Neural crest cell (in vitro differentiated cells): ENCODE measurements at places on chromosomes 6 and 20. TPM values are rescaled to one million over a fixed set of nuclear protein-coding genes. Genes with fewer than 3 reads are reported as not detected.

- no peak for DNase-seq
These were observed 228.0 kb upstream of the TAB2 start for GRCh38 chr6:149089510-149089909.

DNA sequence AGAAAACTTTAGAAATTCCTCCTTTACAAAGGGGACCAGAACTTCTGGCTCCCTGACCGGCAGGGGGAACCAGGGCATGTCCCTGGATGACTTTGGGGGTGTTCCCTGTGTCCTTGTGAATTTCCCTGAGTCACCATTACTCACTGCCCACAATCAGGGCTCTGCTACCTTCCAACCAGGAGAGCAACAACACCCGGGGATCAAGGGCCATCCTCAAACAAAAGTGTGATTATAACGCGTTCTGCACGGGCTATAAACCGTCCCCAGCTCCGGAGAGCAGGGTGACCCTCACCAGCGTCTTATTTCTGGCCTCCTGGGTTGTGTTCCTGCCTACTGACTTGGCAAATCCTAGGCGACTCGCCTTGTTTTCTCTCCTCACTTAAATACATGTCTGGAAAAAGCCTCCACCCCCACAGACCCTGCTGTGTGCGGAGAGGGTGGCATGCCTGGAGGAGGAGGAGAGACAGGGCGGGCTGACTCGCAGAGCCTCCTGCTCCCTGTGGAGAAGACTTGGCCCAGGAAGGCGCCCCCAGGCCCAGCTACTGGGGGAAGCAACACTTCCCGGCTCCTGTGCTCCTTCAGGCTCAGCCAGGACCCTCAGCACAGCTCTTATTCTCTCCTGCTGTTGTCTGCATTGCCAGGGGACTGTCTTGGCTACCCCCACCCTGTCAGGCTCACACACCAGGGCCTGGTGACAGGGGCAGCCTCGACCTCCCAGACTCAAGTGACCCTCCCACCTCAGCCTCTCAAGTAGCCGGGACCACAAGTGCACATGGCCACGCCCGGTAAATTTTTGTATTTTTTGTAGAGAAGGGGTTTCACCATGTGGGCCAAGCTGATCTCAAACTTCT lies 54.1 kb downstream of the FGD2 start:
- DNase-seq = peak; percentile 39

DNA sequence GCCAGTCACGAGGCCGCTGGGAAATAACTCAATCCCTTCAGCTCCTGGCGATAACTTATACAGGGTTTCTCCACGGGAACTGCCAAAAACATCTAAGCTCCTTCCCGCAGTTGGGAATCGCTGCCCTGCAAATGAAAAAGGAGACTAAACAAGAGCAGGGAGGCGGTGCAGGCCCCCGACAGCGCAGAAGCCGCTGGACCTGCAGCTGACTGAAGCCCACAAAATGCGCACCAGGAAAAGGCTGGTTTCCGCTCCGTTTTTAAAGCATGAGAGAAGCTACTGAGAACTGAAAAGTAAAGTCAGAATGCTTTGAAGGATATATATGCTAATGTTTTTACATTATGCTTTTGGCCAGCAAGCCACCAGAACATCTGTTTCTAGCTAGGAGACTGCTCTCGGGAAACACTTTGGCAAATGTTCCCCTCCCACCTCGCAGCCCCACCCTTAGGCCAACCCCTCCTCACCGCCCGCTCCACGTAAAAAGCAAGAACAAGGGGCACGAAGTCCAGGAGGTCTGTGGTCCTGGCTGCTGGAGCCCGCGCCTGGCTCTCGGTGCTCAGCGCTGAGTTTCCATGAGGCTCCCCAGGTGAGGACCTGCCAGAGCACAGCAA lies 90.5 kb downstream of the SOD2 start:
- no peak for DNase-seq

DNA sequence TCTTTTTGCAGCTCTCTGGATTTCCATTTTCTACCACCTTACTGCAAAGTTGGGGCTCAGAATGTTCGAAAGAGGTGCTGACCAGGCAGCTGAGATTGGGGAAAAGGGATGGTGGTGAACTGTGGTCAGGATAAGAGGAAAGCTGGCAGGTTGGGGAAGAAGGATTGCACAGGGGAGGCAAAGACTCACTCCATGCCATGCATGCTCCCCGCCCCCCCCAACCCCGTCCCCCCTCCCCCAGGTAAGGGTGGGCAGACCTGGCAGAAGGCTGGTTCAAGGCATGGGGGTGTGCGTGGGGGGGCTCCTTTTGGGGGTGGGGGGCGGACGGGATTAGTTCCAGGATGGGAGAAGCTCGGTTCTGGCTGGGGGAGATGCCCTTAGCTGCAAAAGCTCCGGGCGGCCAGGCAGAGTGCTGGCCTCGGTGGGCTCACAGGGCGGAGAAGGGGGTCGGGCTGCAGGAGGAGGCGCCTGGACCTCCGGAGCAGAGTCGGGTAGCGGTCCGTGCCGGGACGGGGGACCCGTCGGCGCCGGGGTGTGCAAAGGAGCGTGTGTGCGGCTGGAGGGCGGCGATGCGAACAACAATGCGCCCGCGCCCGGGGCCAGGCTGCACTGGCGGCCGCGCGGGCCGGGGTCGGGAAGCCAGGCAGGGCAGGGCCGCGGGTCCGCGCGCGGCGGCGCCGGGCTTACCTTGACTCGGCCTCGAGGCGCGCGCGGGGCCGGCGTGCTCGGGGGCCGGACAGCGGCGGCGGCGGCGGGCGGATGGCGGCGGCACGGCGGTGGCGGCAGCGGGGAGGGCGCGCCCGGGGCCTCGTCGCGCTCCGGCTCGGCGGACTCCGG lies 880 bp downstream of the ADNP start:
- DNase-seq = peak; percentile 18

GRCh38 chr6:1336246-1336843 lies 24.4 kb downstream of the FOXQ1 start:
- no peak for DNase-seq

Gene ARHGAP40
- total RNA-seq = not detected in 2 replicates

Gene PRKN
- total RNA-seq = 2.0 and 3.2 TPM in 2 replicates

Gene LY6G5C
- 9.1 and 11.0 TPM in 2 replicates for total RNA-seq

DNA sequence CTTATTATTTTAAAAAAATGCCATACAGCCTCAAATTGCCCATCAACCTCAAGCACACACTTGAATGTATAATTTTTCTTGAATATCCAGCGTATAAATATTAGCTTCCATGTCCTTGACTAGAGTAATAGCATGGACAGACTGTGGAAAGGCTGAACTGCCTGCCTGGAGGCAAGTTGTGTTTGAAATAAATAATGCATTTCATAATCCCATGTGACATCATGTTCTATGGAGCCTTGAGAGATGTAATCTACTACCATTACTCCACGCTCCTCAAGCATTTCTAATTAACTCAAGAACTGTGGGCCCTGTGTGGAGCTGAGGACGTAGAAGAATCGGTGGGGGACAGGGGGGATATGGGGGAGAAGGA lies 94.2 kb downstream of the CDS2 start:
- DNase-seq = no peak

GRCh38 chr20:5091902-5092301 lies 27.9 kb downstream of the PCNA start:
- DNase-seq = no peak

- no peak for DNase-seq
These were observed 505.5 kb downstream of the PRIM2 start for GRCh38 chr6:57822896-57823358.

Gene CALHM4
- total RNA-seq = not detected in 2 replicates

DNA sequence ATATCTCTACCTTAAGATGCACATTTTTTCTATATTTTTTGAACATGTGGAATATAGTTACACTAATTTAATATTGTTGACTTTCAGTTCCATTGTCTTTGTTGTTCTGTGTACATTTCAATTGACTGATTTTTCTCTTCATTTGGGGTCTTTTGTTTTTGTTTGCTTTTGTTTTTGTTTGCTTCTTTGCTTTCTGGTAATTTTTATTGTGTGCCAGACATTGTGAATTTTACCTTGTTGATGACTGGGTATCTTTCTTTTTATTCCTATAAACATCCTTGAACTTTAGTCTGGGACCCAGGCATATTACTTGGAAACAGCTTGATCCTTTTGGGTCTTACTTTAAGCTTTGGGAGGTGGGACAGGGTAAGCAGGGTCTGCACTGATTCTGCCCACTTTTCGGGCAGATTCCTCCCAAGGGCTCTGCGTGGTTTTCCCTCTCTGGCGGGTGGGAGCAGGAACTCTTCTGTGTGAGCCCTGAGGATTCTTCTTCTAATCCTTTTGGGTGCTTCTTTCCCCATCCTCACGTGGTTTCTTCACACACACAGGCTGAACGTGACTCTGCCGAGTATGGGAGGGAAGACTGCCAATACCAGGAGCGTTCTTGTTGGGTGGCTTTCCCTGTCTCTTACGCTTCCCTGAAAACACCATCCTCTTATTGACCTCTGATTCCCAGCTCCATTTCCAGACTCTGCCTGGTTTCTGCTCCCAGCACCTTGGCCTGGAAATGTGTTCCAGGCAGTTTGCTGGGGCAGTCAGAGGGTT lies 200.5 kb downstream of the ARID1B start:
- no peak for DNase-seq

Gene FOXF2
- not detected in 2 replicates for total RNA-seq

GRCh38 chr6:148892247-148892646 lies 145.4 kb downstream of the UST start:
- DNase-seq = no peak

DNA sequence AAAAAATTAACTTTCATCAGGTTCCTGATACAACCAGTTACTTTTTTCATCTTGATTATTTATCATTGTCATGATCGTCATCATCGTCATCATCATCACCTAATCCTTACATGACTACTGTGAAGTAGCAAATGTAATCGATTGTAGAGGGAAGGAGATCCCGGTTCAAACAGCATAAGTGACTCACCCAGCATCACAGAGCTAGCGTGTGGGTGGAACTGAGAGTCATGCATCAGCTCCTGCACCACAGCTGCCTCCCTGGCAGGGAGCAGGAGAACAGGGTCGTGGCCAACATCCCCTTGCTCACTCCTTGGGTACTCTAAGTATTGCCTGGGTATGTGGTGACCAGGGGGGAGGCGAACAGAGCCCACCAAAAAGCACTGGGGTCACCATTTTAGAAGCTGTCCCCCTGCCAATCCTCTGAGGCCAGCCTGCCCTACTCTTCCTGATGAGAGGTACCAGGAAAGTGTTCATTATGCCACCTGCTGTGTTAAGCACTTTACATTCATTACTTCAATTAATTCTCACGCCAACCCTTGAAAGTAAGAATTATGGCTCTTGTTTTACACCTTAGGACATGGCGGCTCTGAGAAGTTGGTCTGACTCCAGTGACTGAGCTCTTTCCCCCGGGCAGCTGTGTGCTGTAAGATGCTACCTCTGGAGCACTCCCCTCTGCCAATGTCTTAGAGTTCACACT lies 425.2 kb downstream of the CD83 start:
- DNase-seq = no peak

Gene LBP
- total RNA-seq = not detected in 2 replicates

Gene CDC5L
- 36.2 and 39.0 TPM in 2 replicates for total RNA-seq

Gene RARS2
- 39.0 and 39.5 TPM in 2 replicates for total RNA-seq

- DNase-seq = no peak
These were observed 283.6 kb upstream of the CNR1 start for GRCh38 chr6:88449770-88450169.

DNA sequence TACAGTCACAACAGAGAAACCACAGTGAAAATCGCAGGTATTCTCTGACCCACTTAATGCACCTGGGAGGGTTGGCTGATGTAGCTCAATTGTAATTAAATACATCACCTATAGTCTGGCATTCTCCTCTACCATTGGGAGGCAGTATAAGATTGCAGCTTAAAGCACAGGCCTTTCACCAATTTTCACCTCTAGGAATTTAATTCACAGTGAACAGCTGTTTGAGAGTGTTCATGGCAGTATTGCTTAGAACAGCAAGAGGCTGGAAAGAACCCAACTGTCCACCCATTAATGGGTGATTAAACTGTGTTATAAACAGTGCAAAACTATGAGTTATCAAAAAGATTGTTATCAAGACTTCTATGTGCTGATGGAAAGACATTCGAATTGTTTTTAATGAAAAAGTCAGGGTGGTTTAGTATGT lies 2.0 kb downstream of the EDEM2 start:
- DNase-seq = no peak

- DNase-seq = no peak
These were observed 217.2 kb downstream of the LAMA2 start for GRCh38 chr6:129100164-129100563.

- no peak for DNase-seq
These were observed 12.1 kb downstream of the NHSL1 start for GRCh38 chr6:138487102-138487604.

GRCh38 chr6:12842658-12843057 lies 126.1 kb downstream of the PHACTR1 start:
- no peak for DNase-seq
